ENCODE measurements at places on chromosomes 1 and 21.
A peak's percentile ranks its signal among the peaks of the same experiment; 100 is the strongest.

- no peak for DNase-seq
These were observed 24.6 kb downstream of the LRRC41 start for GRCh38 chr1:46278807-46279206.

- DNase-seq, result no peak
These were observed 104.1 kb downstream of the NEGR1 start for GRCh38 chr1:72178266-72178665.

GRCh38 chr1:29767769-29768425 is 531.6 kb downstream of the PTPRU start:
- DNase-seq, result no peak

DNA sequence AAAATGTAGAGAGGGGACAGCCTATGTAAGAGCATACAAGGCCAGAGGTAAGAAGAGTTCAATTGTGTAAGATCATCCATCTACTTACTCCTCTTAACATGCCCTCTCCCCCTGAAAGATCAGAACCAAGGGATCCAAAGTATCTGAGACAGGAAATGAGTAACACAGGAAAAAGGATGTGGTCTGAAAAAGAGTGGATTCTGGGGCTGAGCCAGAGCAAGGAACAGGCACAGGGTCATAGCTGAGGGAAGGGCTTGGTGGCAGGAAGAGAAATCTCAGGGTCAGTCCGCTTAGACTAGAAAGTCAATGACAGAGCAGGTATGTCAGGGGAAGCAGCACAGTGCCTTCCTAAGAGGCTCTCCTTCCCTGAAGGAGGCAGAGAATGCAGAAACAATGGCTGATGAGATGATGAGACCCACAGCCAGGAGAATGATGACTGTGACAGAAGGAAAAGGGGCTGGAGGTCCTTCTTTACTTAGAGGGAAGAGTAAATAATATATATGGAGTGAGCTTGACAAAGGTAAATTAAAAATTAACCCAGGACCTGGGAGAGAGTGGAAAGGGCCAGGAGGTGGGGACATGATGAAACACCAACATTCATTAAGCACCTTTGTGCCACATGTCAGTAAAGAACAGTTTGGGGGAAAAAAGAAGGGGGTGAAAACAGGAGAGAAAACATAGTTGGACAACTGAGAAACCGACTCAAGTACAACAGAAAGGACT is 26.2 kb upstream of the A3GALT2 start:
- DNase-seq, result no peak

DNA sequence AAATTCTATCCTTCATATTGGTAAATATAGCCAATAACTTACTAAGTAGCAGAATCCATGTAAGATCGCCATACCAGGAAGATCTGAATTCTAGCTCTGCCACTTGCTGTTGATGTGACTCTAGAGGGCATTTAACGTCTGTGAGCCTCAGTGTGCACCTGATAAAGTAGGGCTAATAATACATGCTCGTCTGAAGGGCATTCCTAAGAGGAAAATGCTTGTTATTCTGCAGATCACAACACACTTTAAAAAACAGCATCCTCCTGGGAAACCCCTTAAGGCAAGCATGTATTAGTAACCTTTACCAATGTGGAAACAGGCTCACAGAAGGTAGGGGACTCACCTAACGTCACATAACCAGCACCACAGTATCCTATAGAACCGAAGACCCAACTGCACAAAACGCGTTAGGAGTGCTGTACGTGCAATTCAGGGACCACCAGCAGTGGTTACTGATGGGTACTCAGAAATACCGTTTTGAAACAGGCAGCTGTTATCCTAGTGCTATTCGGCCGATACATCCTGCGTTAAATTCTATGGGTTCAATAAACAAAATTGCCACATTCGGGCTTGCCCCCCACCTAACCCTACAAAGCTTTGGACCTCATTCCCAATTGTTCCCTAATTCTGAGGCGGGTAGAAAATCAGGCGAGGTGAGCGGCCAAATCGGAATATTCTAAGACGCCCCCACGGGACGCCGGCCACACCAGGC is 758 bp downstream of the DEPDC1 start:
- no peak for DNase-seq

DNA sequence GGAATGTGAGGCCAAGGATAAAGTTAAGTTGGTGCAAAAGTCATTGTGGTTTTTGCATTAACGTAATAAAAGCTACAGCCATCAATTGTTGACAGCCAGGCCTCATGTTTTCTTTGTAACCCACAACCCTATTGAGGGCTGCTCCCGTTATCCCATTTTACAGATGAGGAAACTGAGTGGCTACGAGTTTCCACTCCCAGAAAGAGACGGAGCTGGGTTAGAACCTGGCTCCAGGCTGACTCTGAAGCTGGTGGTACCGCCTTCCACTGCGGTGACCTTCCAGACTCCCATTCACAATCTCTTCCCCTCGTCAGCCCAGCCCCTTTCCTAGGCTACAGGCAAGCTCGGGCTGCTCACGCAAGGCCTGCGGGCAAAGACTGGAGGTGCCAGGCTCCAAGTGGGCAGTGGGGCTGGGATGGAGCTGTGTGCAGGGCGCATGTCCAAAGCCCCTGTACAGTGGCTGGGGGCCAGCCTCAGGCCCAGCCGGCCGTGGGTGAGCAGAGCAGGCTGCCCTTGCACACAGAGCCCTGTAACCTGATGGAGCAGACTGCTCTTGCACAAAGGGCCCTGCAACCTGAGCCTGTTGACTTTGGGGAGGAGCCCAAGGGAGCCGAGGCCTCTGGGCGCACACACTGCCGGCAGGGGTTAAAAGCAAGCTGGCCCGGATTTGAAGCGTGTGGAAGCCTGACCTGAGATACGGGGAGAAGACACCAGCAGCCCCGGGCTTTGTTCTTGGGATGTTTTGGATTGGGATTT is 97.4 kb upstream of the TMPRSS2 start:
- DNase-seq, result no peak

DNA sequence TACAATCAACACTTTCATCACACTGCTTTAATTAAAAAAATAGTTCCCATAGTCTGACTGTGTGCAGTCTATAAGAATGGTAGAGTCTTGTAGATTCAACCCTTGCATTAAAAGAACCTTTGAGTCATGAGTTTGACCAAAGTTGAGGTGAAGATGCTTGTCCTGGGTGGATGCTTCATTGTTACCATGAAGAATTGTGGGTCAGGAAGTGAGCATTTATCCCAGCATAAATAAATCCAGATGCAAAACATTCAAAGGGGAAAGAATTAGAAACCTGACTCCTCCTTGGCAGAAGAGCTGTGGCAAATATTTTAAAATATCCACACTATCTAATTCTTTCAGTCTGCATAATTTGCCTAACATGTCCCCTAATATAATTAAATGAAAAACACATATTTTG is 72.9 kb upstream of the SPAG17 start:
- DNase-seq, result no peak

GRCh38 chr1:201268604-201269151 is 14.6 kb upstream of the PKP1 start:
- peak; percentile 31 for DNase-seq

DNA sequence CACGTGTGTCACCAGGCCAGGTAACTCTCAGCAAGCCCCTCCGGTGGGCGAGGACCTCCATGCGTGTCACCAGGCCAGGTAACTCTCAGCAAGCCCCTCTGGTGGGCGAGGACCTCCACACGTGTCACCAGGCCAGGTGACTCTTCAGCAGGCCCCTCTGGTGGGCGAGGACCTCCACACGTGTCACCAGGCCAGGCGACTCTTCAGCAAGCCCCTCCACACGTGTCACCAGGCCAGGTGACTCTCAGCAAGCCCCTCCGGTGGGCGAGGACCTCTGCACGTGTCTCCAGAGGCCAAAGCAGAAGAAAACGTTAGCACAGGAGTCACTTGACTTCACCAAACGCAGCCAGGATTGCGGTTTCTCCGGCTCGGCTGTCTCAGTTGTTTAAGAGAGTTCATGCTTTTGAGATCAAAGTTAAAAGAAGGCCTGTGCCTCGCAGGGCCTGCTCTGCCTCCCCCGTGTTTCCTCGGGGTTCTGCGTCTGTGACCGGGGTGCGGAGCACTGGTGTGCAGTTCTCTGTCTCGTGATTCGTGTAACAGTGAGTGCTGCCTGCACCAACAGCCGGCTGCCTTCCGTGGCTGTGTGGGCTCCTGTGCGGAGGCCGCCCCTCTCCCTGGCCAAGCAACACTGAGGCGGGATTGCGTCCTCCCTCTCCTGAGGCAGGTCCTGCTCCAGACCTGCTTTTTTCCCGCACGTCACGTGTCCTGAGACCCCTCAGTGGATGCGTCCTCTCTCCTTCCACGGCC is 56.6 kb downstream of the PRKCZ start:
- DNase-seq, result no peak

GRCh38 chr1:6325482-6325881 is 64.6 kb upstream of the GPR153 start:
- no peak for DNase-seq

GRCh38 chr21:34869545-34869944 is 179.6 kb downstream of the RUNX1 start:
- DNase-seq, result no peak

- DNase-seq, result no peak
These were observed 23.4 kb downstream of the RHBG start for GRCh38 chr1:156392452-156392853.

DNA sequence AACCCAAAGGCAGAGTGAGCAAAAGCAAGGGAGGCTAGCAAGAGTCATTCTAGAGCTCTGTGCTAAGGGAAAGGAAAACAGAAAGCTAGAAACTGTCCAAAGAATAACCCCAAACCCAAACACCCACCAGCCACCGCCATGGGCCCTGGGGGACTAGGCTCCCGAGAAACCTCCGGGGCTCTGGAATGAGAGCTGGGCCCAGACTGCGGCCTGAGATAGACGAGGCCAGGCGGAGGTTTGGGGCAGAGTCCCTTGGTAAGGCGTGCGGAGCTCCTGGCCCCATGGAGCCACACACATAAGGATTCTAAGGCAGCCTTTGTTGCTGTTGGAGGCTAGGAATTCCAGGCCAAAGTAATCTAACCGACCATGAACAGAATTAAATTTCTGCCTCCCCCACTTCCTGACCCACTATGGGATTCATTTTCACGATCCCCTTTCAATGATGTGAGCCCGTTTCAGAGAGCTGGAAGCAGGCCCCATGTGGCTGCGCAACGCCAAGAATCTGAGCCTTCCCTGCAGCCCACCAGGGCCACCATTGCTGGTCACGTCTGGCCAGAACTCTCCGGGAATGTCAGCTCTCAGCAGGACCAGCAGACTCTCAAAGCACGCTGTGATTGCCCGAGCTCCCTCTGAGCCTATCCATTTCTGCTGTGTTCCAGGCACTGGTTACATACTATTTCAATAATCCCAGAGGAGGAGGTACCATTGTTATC is 145.0 kb downstream of the TRABD2B start:
- no peak for DNase-seq

Data from activated effector memory CD4-positive, alpha-beta T cell treated with anti-CD3 and anti-CD28 coated beads, Interleukin-2, amount 50 U/mL, for 16 hours (primary cell).